ENCODE measurements at places on chromosomes 13 and 19.

DNA sequence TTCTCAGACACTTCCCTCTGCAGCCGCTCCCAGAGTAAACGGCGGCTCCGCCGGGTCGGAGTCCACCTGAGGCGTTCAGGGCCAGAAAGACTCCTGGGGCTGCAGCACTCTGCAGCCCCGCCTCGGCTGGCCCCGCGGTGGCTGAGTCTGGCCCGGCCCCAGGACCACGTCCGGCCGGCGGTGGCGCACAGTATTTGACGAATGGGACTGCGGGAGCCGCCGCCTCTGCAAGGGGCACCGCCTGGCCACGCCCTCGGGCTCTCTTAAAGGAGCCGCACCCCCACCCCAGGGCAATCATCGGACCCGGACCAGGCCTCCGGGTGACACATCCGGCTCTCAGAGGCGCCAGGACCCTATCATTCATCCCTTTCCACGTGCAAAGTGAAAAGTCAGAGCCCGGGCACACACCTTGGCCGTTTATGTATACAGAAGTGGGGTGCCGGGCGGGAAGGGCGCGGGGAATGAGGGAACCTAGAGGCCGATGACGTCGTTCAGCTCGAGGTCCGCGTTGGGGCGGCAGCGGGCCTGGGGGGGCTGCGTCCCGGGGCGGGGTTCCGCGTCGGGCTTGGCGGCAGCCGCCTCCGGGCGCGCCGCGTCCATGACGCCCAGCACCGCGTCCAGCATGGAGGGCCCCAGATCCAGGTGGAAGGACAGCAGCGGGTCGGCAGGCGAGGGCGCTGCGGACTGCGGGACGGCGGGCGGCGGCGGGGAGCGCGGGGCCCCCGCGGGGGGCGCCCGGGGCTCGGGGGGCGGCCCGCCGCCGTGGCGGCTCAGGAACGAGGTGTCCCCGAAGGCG is 1.2 kb upstream of the LENG9 start:
- DNase-seq, result peak; percentile 72

DNA sequence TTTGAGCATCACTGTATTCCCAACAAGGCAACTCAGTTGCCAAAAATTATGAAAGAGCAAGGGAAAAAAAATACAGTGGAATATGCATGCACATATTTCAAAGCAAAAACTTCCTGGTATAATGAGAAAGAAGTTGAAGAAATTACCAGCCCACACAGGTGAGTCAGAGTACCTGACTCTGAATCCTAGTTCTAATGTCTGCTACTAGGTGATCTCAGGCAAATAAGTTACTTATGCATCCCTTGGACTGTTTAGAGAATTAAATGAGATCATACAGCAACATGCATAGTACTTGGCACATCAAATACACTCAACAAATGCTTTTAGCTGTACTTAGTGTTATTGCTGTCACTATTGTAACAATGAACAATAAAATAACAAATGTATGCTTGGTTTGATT is 144.9 kb downstream of the MIPEP start:
- DNase-seq, result no peak

- no peak for DNase-seq
Measured at GRCh38 chr13:93193682-93194081, 32.9 kb upstream of the GPC6 start.

GRCh38 chr13:48594096-48594815 is 59.5 kb upstream of the CYSLTR2 start:
- DNase-seq, result no peak

GRCh38 chr19:54162241-54162805 is 2.8 kb upstream of the LENG1 start:
- DNase-seq, result peak; percentile 63

- peak; percentile 61 for DNase-seq
Measured at GRCh38 chr19:35135389-35135909, 590 bp upstream of the LGI4 start.

GRCh38 chr19:43809762-43810696 is 7.8 kb upstream of the LYPD5 start:
- peak; percentile 67 for DNase-seq

DNA sequence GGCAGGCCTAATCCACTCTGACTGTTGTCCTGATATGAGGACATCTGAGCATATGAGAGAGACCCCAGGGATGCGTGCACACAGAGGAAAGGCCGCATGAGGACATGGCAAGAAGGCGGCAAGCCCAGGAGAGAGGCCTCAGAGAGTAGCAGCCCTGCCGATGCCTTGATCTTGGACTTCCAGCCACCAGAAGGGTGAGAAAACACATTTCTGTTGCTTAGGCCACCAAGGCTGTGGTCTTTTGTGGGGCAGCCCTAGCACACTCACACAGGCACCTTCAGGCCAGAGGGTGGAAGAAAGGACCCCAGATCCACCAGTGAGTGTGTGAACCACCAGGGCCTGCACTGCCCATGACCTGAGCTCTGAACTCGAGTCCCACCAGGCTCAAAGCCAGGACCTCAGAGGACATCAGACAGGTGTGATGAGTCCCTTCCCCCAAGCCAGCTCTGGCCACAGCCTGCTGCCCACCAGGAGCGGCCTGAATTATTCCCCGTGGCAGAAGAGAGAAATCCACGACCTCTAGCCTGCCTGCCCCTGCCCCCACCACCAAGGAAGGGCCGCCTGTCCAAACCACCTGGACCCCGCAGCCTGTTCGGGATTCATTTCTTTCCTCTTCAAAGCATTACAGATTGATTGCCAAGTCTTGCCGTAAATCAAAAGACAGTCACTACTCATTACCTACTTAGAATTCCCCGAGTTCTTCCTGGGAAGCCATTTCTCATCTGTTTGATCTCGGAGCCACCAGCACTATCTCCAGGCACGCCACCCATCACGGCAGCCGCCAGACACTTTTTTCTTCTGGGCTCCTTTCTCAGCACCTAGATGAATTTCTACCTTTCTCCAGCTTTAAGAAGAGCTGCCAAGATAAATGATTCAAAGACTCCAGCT is 72.2 kb downstream of the CEBPG start:
- no peak for DNase-seq

- DNase-seq, result no peak
Measured at GRCh38 chr19:33240181-33240771, 14.6 kb upstream of the SLC7A10 start.

DNA sequence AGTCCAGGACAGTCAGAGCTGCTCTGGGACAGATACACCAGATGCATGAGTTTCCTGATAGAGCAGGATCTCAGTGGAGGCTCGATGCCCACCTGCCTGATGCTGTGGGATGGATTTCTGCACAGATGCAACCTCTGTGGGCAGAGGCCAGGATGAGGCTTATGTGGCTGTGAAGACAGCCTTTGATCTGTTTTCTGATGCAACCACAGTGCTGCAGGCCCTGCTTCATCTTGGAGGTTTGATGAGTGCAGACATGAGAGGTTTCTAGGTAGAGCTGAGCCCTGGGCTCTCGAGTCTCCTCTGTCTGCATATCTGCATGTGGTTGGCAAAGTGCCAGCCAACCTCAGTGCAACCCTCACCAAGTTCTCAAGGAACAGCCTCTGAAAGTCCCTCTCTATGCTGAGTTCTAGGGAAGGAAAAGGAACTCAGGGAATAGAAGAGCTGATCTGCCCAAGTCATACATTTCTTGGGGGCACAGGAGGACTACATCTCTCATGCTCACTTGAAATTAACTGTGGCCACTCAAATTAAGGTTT is 23.1 kb upstream of the TSHZ3 start:
- no peak for DNase-seq

- DNase-seq, result no peak
Measured at GRCh38 chr13:89212186-89212585, 1541.0 kb downstream of the SLITRK5 start.

GRCh38 chr19:5894704-5895349 is 8.8 kb downstream of the NDUFA11 start:
- DNase-seq, result no peak

DNA sequence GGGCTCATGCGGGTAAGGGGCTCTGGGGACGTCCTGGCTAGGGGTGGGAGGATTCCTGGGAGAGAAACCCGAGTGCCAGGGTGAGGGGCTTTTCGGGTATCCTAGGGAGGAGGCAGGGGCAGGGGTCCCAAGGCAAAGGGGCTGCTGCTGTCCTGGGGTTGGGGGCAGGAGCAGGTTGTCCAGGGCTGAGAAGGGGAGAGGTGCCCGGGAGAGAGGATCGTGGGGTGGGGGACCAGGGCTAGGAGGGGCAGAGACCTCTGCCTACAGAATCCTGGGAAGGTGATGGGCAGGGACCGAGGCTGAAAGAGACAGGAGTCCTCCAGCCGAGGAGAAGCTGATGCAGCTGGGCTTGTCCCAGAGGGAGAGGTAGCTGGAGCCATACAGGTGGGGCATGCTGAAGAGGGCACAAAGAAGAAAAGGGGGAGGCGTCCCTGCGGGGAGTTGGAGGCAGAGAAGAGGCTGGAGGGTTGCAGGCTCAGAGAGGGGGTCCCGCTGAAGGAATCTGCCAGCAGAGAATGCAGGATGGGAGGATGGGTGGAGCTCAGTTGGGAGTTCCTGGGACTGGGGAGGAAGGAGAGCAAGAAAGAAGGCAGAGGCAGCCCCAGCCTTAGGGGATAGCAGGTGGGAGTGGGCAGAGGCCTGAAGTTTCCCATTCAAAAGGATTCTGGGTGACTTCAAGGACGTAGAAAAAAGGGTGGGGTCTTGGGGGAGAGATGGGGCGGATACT is 574 bp downstream of the CYP2S1 start:
- no peak for DNase-seq

DNA sequence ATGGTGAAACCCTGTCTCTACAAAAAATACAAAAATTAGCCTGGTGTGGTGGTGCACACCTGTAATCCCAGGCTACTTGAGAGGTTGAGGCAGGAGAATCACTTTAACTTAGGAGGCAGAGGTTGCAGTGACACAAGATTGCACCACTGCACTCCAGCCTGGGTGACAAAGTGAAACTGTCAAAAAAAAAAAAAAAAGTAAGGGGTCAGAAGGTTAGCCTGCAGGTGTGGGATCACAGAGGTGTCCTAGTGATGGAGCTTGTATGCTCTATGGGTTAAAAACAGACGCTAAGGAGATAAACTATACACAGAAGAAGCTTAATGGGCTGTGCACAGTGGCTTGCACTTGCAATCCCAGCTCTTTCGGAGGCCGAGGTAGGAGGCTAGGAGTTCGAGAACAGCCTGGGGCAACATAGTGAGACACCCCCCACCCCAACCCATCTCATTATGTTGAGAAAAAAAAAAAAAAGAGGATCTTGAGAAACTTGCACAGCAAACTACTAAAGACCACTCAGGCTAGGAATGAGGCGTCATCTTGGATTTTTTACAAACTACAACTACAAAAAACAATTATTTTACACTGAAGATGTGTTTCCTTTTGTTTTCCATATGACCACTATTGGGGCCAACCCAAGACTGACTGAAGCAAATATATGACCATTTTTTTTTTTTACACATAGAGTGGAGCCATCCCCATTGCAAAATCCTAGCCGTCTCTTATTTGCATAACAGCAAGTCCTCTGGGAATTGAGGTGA is 7.9 kb downstream of the FOSB start:
- DNase-seq, result no peak

DNA sequence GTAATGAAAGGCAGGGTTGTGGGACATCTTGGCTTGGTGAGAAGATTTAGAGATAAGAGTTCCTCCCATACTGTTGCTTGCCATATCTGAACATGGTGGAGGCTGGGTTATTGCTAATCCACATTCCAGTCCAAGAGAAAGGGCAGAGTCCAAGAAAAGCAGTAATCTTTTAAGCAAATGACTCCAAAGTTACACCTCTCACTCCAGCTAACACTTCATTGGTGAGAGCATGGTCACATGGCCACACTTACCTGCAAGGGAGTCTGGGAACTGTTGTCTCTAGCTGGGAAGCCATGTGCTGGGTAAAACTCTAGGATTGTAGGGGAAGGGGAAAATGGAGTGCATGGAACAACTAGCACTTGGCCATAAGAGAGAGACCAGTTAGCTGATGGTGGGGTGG is 5.6 kb downstream of the C19orf81 start:
- no peak for DNase-seq

- DNase-seq, result no peak
Measured at GRCh38 chr13:43271152-43271551, 247.8 kb downstream of the DNAJC15 start.

- DNase-seq, result no peak
Measured at GRCh38 chr19:14097532-14098151, 7.1 kb upstream of the SAMD1 start.

GRCh38 chr13:47168066-47168465 is 271.2 kb upstream of the HTR2A start:
- peak; percentile 53 for DNase-seq

DNA sequence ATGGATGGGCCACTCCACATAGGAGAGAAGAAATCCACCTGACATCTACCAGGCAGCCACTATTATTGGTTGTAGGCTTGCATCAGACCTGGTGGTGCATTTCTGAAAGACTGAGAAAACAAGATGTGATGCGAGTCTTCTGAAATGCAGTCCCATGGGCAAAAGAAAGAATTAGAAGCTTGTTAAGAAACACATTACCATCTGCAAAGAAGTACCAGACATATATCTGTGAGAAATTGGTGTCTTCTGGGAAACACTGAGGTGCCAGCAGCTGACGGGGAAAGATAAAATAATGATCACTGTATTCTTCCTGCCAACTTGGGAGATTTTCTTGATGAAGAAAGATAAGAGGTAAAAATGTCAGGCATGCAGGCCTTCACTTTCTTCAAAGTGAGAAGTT is 14.4 kb downstream of the AMER2 start:
- DNase-seq, result no peak

DNA sequence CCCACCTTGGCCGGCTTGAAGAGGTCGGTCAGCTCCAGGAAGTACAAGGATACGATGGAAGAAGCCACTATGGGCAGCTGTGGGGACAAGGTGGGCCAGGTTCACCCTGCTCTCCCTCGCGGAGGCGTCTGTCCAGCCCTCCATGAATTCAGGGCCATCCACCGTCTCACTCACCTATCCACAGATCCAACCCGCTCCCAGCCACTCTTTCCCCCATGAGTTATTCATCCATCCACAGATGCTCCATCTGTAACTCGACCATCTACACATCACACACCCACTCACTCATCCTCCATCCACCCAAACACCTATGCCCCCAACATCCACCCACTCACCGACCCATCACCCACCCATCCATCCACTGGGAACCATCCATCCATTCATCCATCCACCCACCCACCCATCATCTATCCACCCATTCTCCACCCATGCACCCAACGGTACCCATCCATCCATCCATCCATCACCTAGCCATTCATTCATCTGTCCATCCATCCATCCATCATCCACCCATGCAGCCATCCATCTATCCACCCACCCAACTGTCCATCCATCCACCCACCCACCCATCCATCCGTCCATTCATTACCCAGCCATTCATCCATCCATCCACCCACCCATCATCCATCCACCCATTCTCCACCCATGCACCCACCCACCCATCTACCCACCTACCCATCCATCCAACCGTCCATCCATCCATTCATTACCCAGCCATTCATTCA is 5.8 kb downstream of the PLPPR3 start:
- DNase-seq, result no peak

All from amniotic epithelial cell (primary cell).